Panc1 (cell line): ENCODE measurements at places on chromosomes 5 and 9. TPM values are rescaled to one million over a fixed set of nuclear protein-coding genes. Genes with fewer than 3 reads are reported as not detected.

IRF1 gene
- 48.9 TPM for total RNA-seq

PCDHA12 gene
- total RNA-seq: 10.0 TPM

SPATA6L gene
- total RNA-seq: 0.13 TPM

BTNL3 gene
- total RNA-seq: not detected

S1PR3 gene
- 8.1 TPM for total RNA-seq

C5orf63 gene
- 9.8 TPM for total RNA-seq

FBP2 gene
- total RNA-seq: not detected

CARTPT gene
- not detected for total RNA-seq

KIF4B gene
- total RNA-seq: 0.10 TPM

CAMK4 gene
- 0.39 TPM for total RNA-seq

CYLC2 gene
- total RNA-seq: not detected

SGTB gene
- 9.2 TPM for total RNA-seq

CAMK2A gene
- 0.51 TPM for total RNA-seq

FAM169A gene
- total RNA-seq: 23.1 TPM

KIF12 gene
- total RNA-seq: 0.87 TPM

PCDHB14 gene
- total RNA-seq: 0.80 TPM

CARD9 gene
- 1.7 TPM for total RNA-seq

NPDC1 gene
- total RNA-seq: 43.5 TPM

GRIN3A gene
- 0.03 TPM for total RNA-seq
